ENCODE measurements at places on chromosomes 6 and 20.
A peak's percentile ranks its signal among the peaks of the same experiment; 100 is the strongest.

- DNase-seq: no peak
Observed at GRCh38 chr20:53287357-53288042, 306.1 kb downstream of the ZNF217 start.

- no peak for DNase-seq
Observed at GRCh38 chr6:146620655-146621054, 21.9 kb downstream of the ADGB start.

- no peak for DNase-seq
Observed at GRCh38 chr6:148217921-148218320, 124.7 kb upstream of the SASH1 start.

DNA sequence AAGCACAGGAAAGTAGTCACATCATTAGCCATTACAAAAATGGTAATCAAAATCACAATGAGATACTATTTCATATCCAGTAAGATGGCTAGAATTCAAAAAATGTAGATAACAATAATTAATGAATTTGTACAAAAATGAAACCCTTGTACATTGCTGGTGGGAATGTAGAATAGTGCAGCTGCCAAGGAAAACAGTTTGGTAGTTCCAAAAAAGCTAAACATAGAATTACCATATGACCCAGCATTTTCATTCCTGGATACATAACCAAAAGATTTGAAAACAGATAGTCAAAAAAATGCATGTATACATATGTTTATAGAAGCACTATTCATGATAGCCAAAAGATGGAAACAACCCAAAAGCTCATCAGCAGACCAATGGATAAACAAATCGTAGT, 251.1 kb upstream of the RAB32 start:
- DNase-seq: no peak

- no peak for DNase-seq
Observed at GRCh38 chr6:87115402-87116135, 20.7 kb upstream of the CGA start.

GRCh38 chr6:132365281-132365907, 35.9 kb downstream of the MOXD1 start:
- peak; percentile 64 for DNase-seq

DNA sequence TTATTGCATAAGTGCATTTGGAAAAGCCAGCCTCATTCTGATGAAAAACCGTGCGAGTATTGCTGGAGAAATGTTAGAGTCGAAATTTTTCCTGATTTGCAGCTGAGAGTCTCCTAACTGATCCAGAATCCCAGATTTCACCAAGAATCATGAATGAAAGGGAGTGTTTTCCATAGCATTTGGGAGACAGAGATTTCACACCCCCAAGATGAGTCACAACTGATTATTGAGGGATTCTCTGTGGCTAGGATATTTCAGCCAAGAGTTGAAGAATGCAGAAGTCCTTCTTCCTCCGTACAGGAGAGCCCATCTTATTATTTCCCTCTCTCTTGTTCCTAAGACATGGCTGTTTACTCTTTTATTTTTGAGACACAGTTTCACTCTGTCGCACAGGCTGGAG, 82.2 kb upstream of the SALL4 start:
- no peak for DNase-seq

DNA sequence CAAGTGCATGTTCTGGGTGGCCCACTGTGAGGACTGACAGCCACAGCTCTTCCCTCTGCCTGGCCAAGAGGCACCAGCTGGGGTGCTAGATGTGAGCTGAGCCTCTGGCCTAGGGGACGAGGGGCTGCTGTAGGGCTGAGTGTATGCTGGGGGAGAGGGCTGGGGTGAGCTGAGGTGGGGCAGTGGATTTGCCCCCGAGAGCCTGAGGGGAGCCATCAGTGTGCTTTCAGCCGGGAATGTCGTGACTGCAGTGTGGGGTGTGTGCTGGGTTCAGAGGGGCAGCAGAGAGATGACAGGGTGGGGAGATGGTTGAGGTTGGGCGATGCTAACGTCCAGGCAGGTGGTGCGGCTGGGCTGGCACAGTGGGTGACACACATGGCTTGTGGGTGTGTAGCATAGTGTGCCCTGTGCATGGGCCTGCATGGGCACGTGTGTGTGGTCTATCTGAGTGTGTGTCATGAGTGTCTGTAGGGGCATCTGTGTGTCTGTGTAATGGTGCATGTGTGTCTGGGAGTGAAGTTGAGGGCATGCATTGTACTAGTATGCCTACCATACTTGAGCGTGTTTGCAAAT, 46.0 kb upstream of the BLCAP start:
- DNase-seq: no peak

DNA sequence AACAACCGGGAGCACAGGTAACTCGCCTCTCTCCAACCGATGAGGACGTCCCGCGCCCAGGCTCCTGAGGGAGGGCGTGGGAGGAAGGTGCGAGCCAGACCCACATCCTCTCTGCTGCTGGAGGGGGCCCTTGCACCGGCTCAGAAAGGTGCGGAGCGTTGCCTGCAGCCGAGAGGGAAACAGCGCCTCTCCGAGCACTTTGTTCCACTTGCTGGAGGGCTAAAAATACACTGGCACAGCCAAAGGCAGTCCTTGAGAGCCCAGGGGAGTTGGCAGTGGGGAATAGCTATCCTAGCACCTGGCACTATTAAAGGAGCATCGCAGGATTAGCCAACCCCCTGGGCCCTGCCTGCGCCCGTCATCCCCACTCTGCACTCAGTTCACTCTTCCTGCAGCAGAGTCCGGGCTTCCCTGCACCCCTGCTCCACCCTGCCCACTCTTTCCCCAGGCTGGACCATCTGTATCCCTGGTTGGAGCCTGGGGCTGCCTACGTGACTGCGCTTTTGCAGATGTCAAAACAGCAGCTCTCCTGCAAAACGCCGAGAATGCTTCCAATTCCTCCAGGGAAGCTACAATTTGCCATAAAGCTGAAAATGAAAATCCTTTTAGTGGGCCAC, 108.9 kb downstream of the SNX5 start:
- no peak for DNase-seq

DNA sequence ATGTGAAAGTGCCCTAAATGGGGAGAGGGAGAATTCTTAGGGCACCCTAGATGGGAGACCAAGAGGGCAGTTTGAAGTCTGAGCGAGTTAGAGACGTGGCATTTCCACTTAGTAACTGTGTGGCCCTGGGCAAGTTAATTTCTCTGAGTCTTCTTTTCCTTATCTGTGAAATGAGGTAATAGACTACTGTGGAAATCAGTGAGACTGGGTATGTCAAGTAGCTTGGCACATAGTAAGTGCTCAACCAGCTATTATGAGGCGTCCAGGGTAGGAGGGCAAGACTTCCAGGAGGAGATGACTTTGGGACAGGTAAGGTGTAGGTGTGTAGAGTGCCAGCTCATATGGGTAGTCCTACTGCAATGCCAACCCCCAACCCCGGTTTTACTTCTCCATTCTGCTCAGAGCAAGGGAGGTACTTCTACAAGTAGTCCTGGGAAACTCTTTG, 770 bp downstream of the KIF3B start:
- no peak for DNase-seq

- DNase-seq: no peak
Observed at GRCh38 chr20:6863355-6863754, 95.9 kb downstream of the BMP2 start.

DNA sequence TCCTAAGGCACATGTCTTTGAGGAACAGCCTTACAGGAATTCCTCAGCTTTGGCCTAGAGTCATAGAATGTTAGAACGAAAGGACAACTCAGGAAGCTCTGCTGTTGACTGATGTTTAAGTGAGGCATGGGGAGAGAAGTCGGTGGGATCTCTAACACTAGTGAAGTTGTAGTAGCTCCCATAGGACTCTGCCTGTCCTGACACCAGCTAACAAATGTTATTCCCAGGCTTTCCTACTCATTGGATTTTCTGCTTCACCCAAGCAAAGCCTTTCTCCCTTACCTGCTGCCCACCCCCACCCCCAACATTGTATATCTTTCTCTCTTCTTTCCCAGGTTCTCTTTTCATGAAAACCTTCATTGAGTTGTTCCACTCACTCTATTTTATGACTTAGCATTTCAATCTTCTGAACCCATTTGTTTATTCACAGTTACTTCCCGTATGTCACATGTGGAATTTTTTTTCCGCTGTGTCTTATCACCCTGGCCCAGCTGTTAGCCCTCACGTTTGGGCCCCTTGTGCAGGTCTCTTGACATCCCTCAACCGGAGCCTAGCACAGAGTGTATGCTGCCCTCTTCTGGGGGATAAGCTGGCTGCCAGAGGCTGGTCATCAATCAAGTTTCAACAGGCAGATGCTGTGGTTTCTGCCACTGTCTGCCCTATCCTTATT, 39.2 kb upstream of the RNF8 start:
- peak; percentile 72 for DNase-seq

DNA sequence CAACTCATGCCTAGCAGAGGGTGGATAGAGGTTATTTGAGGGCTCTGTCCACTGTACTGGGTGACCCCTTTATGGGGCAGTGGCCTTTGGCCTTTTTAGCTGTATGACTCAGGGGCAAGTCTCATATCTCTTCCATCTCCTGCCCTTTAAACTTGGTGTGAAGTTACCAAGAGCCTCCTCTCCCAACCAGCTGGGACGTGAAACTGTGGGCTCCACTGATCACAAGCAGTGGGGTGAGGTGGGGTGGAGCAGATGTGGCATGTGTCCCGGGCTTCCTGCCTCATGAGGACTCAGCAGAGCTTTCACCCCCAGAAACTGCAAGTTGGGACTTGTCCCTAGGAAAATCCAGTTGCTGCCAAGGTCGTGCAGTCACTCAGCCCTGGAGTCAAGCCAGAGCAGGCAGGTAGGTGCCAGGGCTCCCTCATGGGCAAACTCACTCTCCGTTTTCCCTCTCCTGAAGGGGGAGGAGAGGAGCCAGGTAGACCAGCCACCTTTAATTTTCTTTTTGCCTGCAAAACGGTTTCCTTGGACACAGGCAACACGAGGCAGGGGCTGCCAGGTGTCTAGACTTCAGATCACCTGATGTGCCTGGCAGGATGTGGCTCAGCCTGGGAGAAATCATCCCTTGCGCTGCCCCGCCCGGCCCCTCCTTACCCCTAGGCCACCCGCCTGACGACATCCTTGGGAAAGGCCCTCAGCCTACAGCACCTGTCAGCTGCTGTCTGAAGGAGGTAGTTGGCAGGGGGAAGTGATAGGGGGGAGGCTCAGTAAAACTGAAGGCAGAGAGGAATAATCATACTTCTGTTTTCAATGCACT, 4.0 kb downstream of the CDKN1A start:
- peak; percentile 100 for DNase-seq

- DNase-seq: no peak
Observed at GRCh38 chr6:134840086-134840867, 109.6 kb downstream of the ALDH8A1 start.

- no peak for DNase-seq
Observed at GRCh38 chr20:24118441-24119175, 130.0 kb upstream of the GGTLC1 start.

GRCh38 chr6:27582928-27583725, 110.2 kb upstream of the ZNF184 start:
- DNase-seq: peak; percentile 74

DNA sequence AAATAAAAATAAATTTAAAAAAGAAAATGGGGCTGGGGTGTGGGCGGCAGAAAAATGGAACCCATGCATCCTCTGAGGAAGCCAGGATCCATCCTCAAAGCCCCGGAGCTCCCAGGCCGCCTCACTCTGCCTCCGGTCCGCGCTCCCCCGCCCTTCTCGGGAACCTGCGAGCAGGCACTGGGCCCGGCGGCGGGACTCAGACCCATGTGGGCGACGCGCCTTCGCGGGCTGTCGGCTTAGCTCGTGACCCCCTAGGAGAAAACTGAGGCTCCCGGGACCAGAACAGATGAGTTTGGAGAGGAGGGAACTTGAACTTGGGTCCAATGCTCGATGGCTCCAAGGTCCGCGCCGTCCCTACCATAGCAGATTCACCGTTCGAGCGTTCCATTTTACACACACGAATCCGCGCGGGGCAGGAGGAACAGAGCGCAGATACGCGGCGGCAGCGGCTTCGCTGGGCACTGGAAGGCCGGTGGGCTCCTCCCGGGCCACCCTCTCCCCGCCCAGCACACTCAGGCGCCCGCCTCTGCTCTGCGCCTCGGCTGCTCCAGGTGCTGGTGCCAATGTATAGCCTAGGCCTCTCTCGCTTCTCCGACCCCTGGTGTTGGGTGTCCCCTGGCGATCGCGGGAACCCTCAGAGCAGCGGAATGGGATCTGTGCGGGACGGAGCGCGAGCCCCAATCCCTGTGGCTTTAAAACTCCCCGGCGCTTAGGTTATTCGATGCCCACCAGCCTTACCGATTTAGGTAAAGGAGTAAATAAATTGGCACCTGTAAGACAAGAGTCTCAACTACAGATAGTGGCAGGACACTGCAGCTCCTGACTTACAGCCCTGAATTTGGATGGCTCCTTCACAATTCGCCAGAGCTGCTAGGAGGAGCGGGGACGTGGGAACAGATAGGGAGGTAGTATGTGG, 39.2 kb downstream of the DPPA5 start:
- DNase-seq: no peak

- no peak for DNase-seq
Observed at GRCh38 chr6:69699655-69700054, 97.2 kb downstream of the LMBRD1 start.

- DNase-seq: no peak
Observed at GRCh38 chr6:32845384-32845884, 1.6 kb upstream of the PSMB8 start.

Data from NCI-H69 (cell line).